ENCODE measurements at places on chromosomes 1 and 21.

DNA sequence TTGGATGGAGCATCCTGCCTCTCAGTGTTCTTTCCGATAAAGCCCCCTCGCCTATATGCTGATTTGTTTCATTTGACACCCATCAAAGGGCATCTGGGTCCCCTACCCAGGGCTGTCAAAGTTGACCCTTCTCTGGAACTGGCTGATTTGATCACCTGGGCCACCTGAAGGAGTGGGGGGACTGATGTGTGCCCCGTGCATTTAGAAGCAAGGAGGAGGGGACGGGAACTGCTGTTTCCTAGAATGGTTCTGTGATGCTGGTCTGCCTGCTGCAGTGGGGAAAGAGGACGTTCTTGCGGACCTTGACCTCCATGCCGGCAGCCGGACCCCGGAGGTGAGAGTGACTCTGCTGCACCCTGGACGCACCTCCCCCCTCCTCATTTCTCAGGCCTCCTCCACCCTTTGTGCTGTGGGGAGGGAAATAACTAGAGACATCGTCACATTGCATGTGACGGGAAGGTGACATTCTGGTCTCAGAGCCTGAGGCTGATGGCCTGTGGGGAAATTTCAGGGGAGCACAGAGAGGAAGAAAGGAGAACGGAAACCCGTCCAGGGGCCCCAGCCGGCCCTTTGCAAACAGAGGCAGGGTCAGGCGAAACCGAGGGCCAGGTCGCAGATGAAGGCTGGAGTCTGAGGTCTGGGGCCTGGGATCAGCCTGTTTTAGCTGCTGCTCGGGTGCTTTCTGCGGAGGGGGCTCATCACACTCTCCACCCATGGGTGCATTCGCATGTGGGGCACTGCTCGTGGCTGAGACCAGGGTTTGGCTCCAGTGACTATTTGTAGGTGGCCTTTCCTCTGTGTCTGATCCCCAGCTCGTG is 25.7 kb downstream of the CRYAA start:
- no peak for DNase-seq

DNA sequence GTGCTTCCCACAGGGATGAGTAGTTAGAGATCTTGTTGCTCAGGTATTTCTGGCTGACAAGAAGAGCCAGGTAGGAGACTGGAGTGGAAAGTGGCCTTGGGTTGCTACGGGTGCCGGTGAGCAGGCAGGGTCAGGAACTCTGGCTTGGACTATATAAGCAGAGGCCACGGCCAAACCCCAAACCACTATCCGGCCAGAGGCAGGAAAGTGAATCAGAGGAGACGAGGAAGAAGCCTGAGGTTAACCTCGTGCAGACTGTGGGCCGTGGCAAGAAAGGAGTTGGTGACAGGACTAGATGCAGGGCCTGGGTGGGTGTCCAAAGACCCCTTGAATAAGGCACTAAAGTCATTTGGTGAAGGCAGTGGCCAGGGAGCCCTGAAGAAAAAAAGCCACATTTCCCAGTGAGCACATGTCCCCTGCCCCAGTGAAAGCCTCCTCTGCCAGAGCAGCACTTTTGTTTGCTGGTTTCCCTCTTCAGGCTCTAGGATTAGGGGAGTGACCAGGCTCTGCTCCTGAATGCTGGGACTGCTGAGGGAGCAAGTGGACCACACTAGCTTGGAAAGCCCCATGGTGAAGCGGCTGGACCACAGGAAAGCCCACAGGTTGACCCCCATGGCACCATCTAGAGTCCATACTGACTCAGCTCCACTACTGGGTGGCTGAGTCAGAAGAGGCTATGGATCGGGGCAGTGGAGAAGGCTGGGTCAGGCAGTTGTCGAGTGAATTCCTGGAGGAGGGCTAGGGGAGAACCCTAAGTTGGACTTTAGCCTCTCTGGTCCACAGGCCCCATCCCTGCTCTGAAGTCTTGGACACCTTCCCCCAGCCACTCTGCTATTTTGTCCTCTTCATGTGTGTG is 23.4 kb downstream of the CSF1 start:
- no peak for DNase-seq

GRCh38 chr1:170580636-170581440 is 48.9 kb downstream of the GORAB start:
- DNase-seq = no peak

GRCh38 chr1:150688763-150689162 is 8.2 kb downstream of the GOLPH3L start:
- DNase-seq = no peak

- no peak for DNase-seq
These were observed 35.4 kb upstream of the HEATR1 start for GRCh38 chr1:236639686-236640085.

DNA sequence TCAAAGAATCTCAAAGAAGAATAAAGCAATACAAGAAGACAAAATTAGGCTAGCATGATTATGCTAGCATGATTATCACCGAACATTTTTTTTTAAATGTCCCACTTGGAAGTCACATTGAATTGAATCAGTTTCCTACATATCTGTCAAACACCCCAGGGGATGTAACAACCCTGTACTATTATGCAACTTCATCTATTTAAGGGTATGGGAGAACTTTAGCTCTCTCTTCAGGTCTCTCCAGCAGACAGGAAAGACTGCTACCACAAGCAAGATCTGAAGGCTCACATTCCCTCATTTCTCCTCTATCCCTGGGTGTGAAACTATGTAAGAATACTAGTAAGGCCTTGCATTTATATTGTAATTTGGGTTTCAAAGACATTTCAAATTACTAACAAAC is 52.8 kb downstream of the EDEM3 start:
- no peak for DNase-seq

- DNase-seq = no peak
These were observed 9.0 kb downstream of the SLC9A1 start for GRCh38 chr1:27145934-27146354.

DNA sequence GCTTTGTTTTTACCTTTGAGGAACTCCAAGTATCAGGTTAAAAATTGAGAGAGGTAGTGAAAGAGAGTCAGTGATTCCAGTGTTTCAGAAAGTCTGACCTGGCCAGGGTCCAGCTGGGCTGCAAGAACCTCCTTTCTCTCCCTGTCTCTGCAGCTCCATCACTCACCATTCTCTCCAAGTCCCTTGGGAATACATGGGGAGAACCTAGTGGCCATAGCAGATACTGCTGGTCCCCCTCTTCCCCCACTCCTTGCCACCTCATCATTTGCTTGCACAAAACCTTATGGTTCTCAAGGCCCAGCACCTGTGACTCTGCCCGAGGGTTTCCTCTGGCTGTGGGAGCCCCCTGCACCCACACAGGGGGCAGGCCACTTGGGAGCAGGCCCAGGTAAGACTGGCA is 279.5 kb downstream of the KIF26B start:
- DNase-seq = no peak

GRCh38 chr21:34336245-34336644 is 27.6 kb upstream of the KCNE2 start:
- DNase-seq = no peak

GRCh38 chr1:63892632-63893395 is 119.0 kb downstream of the ROR1 start:
- peak; percentile 91 for DNase-seq

DNA sequence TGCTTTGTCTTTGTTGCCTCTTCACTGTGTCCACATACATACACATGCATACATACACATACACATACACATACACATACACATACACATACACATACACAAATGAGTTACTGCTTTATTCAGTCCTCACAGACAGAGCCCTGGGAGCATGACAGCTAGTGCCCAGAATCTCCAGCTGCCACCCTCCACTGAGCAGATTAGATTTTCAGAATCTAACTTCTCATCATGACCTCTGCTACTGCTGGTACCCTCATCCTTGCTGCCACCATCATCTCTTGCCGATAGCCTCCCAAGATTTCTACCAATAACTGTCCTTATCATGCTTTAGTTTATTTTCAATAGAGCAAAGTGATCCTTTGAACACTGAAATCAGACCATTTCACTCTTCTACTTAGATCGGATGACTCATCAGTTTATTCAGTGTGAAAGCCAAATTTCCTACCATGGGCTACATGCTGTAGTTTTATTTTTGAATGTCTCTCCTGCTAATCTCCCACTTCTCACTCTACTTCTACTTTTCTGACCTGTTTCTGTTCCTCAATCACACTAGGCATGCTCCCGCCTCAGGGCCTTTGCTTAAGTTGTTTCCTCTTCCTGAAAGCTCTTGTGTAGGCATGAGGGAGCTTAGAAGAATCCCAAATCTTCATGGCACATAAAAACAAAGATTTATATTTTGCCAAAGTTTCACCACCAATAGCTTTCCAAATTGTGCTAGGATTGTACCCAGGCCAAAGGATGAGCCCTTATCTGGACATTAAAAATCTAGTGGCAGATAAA is 43.0 kb downstream of the ATP6V1G3 start:
- DNase-seq = peak; percentile 41

DNA sequence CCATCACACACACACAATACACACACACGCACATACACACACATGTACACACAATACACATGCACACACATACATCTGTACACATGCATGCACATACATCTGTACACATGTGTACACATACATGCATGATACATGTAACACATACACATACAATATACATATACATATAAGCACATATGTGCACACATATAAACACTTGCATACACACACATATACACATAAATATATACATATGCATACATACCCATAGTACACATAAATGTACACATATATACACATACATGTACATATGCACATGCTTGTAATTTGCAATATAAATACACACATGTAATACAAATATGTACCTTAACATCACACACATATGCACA is 282.6 kb upstream of the VAMP3 start:
- DNase-seq = no peak

DNA sequence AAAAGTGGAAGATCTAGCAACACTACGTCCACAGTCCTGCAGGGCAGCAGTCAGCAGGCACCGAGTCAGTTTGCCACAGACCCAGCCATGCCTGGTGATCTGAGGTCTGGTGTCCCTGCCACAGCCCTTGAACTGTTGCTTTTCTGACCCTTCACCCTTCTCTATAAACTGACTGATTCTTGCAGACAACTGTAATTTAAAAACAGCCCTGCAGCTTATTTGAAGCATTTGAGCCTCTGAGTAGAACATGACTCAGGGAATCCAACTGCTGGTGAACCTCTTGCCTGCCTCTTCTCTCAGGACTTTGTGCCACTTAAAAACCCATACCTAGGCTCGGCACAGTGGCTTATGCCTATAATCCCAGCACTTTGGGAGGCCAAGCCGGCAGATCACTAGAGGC is 107.2 kb downstream of the EDEM3 start:
- no peak for DNase-seq

- no peak for DNase-seq
These were observed 687.2 kb downstream of the MATN1 start for GRCh38 chr1:30036229-30036547.

GRCh38 chr1:220730486-220730885 is 17.6 kb upstream of the MTARC2 start:
- DNase-seq = no peak

- DNase-seq = peak; percentile 20
These were observed 13.8 kb downstream of the SLC35E2B start for GRCh38 chr1:1678581-1679380.

GRCh38 chr21:39616211-39616772 is 3.6 kb downstream of the B3GALT5 start:
- DNase-seq = no peak

- DNase-seq = peak; percentile 35
These were observed 10.2 kb downstream of the IL24 start for GRCh38 chr1:206907304-206907991.

DNA sequence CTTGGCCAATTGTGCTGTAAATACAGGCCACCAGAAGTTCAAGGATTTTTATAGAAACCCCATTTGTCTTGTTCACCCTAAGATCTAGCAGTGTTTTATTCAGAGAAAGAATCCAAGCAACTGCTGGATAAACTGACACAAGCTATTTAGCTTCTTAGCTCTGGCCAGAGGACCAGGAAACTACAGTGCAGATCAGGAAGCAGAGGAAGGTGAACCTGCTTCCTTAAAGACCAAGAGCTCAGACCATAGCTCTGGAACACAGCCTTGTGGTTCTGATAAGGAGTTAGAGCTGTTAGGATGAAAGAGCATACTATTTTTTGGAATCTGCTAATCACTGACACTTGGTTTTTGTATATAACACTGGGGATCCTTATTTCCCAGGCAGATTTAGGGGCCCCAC is 5.2 kb upstream of the CCDC17 start:
- DNase-seq = no peak

DNA sequence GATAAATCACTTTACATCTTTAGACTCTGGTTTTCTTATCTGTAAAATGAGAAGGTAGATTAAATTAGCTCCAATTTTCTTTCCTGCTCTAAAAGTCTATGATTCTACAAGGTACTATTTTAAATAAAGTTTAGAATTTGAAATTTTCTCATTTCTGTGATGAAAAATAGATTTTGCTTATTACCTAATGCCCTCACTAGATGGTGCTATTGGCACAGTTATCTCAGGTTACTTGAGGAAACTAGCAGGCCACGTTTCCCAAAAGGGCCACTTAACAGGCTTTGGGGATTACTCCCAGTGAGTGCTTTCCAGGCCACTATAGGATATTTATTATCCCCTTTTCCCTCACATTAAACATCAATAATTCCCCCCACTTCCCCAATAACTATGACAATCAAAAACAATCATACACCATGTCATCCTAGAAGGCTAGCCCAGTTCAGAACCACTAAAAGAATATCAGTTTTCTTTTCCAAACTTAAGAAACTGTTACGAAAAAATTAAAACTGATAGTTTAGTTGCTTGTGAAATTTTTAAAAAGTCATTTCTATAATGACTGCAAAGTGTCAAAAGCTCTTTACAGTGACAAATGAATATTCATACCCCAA is 30.6 kb downstream of the OMA1 start:
- peak; percentile 73 for DNase-seq

- no peak for DNase-seq
These were observed 74.9 kb downstream of the ROR1 start for GRCh38 chr1:63848733-63849132.

Data from NCI-H446 (cell line).